ENCODE measurements at places on chromosomes 1 and 21. TPM values are rescaled to one million over a fixed set of nuclear protein-coding genes. Genes with fewer than 3 reads are reported as not detected.

CLCNKB gene
- total RNA-seq = not detected

RCSD1 gene
- 61.7 TPM for total RNA-seq

NENF gene
- 38.4 TPM for total RNA-seq

SLC2A5 gene
- total RNA-seq = not detected

AKR1A1 gene
- total RNA-seq = 184 TPM

- DNase-seq = peak; percentile 22
- no peaks in the 10 kb centered on the region for H3K36me3 ChIP-seq
- no peak overlapping the region for H3K27ac ChIP-seq
- peaks cover 5% of the 10 kb centered on the region for H3K27me3 ChIP-seq
Observed at GRCh38 chr1:8078176-8078671, 52.1 kb upstream of the ERRFI1 start.

- peaks cover 4% of the 10 kb centered on the region for H3K27me3 ChIP-seq
- H3K4me1 ChIP-seq = no peaks in the 10 kb centered on the region
Observed at GRCh38 chr1:86258101-86258500, 101.5 kb upstream of the COL24A1 start.

GRCh38 chr1:44210595-44210994 is 2.7 kb upstream of the DMAP1 start:
- H3K36me3 ChIP-seq = peaks cover 5% of the 10 kb centered on the region
- no peaks in the 10 kb centered on the region for H3K27me3 ChIP-seq
- no peak for DNase-seq
- no peak overlapping the region for H3K27ac ChIP-seq

DNA sequence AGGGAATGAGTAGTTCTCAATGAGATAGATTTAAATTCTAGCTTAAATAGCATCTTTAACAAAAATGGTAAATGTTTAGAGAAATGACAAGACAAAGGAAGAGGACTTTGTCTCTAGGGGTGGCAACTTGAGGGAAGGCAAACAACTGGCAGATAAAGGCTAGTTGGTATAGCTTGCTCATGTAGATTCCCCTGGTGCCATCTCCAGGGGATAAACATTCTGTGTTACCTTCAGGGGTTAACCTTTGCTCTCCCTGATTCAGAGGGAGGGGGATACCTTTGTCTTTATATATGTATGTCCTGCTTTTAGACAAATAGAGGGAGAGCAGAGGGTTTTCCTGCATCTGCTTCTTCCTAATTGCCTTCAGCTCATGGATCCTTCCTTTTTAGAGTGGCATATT is 153.7 kb upstream of the L1TD1 start:
- H3K4me1 ChIP-seq = no peaks in the 10 kb centered on the region
- no peak for DNase-seq
- no peak overlapping the region for H3K4me3 ChIP-seq
- peaks cover 5% of the 10 kb centered on the region for H3K36me3 ChIP-seq
- no peaks in the 10 kb centered on the region for H3K27me3 ChIP-seq
- no peak overlapping the region for H3K27ac ChIP-seq

DNA sequence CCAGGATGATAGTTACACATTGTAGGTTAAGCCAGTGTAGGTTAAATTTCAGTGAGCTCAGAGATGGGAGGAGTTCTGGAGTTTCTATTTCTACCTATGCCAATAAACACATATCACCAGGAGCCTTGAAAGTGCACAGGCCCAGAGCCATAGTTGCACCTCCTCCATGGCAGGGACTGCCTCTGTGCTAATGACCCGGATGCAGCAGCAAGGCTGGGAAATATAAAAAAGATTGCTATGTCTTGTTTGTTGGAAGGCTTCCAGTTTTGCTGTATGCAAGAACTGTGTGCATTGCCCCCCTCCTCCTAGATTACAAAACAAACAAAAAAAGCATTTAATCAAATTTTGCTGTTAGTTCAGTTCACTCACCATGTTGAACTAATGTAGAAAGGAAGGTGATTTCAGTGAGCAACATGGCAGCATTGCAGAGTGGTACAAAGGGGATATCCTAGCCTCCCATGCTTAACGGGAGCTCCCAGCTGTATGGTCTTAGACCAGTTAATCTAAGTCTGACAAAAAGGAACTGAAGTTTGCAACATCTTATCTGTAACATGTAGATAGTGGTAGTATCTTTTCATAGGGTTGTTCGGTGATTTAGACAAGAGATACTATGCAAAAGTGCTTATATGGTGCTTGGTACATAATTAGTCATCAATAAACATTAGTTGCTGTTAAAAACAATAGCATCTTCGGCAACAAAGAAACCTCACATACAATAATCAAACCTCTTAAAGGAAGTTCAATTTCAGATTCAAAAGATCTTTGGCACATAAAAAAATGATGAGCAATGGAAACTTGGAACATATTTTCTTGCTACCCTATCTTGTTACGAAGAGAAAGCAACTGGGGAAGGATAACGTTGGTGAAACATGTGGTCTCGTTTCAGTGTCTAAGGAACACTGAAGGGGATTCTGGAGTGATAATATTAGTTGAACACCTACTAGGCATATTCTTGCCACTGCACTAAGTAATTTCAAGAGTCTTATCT is 309.5 kb downstream of the ASTN1 start:
- H3K4me3 ChIP-seq = no peak overlapping the region
- no peak for DNase-seq
- H3K27me3 ChIP-seq = no peaks in the 10 kb centered on the region
- no peaks in the 10 kb centered on the region for H3K36me3 ChIP-seq
- H3K4me1 ChIP-seq = no peaks in the 10 kb centered on the region

DNA sequence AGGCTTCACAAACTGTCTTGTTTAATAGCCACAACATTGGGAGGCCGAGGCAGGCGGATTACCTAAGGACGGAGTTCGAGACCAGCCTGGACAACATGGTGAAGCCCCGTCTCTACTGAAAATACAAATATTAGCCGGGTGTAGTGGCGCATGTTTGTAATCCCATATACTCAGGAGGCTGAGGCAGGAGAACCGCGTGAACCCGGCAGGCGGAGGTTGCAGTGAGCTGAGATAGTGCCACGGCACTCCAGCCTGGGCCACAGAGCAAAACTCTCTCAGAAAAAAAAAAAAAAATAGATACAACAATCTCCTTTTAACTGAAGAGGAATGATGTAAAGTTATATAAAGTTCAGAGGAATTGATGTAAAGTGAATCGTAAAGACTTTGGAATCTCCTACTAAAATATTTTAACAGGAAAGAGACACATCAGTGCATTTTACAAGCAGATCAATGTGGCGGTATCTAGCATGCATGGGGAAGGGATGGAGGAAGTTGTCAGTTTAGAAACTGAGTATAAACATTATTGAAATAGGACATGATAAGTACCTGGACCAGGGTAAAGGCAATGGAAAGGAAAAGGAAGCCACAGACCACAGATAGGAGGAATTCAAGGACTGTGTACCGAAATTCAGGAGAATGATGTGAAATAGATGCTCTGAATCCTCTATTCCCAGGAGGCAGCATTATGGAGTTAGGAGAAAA is 41.5 kb downstream of the PTPRC start:
- H3K4me1 ChIP-seq = peaks cover 87% of the 10 kb centered on the region
- DNase-seq = peak; percentile 54
- H3K4me3 ChIP-seq = peak overlapping the region; percentile 83

- peaks cover 2% of the 10 kb centered on the region for H3K27me3 ChIP-seq
- no peaks in the 10 kb centered on the region for H3K36me3 ChIP-seq
- H3K27ac ChIP-seq = no peak overlapping the region
- H3K4me1 ChIP-seq = no peaks in the 10 kb centered on the region
Observed at GRCh38 chr1:34749992-34750391, 4.9 kb upstream of the GJB5 start.

DNA sequence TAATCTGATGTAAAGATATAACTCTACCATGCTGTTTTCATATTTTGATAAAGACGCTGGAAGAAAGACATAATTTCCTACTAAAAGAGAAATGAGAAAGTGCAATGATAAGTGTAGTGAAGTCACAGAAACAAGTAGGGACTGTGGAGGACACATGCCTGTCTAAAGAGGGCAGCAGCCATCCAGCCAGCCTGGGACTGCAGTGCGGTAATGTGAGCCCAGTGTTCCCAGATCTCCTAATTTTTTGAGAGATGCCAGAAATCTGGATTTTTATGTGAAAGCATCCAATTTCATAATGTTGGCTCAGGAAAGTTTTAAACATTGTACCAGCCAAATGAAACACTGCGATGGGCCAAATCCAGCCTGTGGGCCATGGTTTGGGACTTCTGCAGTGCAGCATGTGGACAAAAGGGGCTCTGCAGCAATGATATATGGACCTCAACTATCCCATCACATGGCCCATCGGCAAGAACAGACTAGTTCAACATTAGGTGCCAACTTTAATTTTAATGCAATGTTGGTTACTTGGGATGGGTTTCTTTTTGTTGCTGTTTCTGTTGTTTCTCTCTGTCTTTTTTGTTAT is 329.5 kb downstream of the LTN1 start:
- H3K27ac ChIP-seq = no peak overlapping the region
- no peaks in the 10 kb centered on the region for H3K27me3 ChIP-seq
- no peak for DNase-seq
- no peaks in the 10 kb centered on the region for H3K36me3 ChIP-seq
- no peaks in the 10 kb centered on the region for H3K4me1 ChIP-seq

GRCh38 chr21:42349420-42350317 is 1.1 kb downstream of the TFF2 start:
- no peak for DNase-seq
- no peak overlapping the region for H3K27ac ChIP-seq
- peaks cover 4% of the 10 kb centered on the region for H3K36me3 ChIP-seq

- H3K36me3 ChIP-seq = no peaks in the 10 kb centered on the region
- DNase-seq = no peak
- no peaks in the 10 kb centered on the region for H3K27me3 ChIP-seq
- no peak overlapping the region for H3K27ac ChIP-seq
Observed at GRCh38 chr1:179824265-179824664, 53.3 kb downstream of the TOR1AIP2 start.

Data from activated CD4-positive, alpha-beta memory T cell treated with anti-CD3 and anti-CD28 coated beads for 36 hours (primary cell).